ENCODE measurements at places on chromosomes 1 and 21.

- DNase-seq: no peak
Observed at GRCh38 chr1:207025146-207025880, 7.2 kb downstream of the C1orf116 start.

DNA sequence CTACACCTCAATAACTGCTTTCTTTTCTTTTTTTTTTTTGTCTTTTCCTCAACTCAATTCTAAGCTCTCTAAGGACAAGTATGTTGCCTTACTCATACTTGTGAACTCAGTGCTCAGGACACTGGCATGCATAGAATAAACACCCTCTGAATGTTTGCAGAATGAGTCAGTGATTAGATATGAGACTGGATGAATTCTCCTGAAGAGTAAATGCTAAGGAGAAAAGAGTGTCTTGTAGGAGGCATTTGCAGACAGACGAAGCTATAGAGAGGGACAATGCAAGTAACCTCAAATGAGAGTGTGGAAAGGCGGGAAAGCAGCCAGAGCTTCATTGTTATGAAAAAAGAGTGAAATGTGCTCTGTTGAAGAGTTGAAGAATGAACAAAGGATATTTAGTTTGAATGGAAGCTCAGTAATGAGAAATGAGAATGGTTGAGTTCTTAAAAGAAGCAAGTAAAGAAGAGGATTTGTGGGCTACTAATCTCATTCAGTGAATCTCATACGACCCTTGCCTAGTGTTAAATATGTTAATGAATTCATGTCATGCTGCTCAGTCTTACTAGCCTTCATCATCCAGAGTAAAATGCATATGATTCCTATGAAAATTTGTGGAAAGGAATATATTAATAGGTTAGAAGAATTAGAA lies 166.1 kb upstream of the DPYD start:
- peak; percentile 86 for DNase-seq

DNA sequence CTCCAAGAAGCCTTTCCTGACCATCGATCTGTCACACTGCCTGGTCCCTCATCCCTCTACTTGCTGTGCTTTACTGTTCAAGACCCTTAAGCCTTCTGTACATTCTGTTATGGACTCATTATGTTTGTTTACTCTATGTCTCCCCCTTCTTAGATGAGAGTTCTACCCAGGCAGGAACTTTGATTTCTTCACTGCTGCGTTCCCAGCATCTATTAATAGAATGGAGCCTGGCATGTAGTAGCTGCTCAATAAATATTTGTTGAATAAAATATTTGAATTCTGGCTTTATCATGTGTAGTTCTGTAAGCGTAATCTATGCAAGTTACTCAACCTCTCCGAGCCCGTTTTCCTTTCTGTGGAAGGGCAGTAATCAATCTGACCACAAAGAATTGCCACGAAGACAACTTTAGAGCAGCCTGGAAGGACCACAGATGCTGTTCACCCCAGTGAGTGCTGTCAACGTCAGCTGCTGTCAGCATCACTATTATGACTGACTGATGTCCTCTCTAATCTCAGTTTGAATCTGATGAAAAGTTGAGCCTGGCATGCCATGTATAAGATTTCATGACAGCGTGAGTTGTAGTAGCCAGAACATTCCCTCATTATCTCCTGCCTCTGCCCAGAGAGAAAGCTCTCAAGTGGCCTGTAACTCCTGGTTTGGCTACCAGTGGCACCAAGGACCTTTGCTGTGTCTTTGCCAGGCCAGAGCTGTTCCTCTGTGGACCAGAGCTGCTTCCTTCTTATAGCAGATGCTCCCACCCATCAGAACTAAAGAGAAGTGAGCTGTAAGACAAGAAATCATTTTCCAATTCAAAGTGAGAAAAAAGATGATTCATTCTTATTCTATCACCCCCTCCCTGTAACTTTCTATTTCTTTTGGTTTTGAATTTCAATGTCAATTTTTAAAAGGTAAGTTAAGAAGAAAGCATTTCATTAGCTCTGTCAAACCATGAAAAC lies 94.5 kb downstream of the PRDM2 start:
- no peak for DNase-seq

- no peak for DNase-seq
Observed at GRCh38 chr1:6345009-6345408, 48.6 kb downstream of the ACOT7 start.

DNA sequence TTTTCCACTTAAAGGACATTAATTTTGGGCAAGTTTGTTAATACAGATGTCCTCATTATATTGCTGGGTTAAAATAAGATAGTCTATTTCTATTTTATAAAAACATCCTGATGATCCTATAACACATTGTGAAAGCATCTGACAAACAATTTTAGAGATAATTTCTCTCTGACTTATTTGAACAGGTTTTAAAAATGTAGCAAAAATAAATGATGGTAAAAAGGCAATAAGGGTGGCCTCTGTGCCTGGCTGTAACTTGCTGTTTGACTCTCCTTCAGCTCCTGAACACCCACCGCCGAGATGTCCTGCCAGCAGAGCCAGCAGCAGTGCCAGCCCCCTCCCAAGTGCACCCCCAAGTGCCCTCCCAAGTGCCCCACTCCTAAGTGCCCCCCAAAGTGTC lies at the start of gene LCE1A:
TSS of gene LCE1A (plus strand) at position 301 of the 400 bp plus-strand sequence. CDS start at position 301, 0 bp downstream.
- DNase-seq: no peak

DNA sequence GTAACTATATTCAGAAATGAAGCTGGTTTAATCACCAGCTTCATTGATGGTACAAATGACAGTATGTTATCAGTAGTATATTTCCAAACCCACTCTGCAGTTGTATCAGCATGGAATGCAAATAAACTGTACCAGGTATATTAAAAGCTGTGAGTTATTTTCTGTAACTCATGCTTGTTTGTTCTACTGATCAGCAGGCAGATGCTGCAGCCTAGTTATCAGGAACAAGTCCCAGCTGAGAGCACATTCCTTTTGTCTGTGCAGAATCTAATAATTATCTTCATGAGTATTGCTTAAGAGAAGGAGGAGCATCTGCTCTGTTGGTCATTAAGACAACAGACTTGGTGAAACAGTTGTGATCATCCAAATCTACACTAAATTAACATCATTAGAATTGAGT lies 1331.1 kb downstream of the MRPL39 start:
- DNase-seq: no peak

- no peak for DNase-seq
Observed at GRCh38 chr21:16713331-16714117, 799.3 kb upstream of the CXADR start.

DNA sequence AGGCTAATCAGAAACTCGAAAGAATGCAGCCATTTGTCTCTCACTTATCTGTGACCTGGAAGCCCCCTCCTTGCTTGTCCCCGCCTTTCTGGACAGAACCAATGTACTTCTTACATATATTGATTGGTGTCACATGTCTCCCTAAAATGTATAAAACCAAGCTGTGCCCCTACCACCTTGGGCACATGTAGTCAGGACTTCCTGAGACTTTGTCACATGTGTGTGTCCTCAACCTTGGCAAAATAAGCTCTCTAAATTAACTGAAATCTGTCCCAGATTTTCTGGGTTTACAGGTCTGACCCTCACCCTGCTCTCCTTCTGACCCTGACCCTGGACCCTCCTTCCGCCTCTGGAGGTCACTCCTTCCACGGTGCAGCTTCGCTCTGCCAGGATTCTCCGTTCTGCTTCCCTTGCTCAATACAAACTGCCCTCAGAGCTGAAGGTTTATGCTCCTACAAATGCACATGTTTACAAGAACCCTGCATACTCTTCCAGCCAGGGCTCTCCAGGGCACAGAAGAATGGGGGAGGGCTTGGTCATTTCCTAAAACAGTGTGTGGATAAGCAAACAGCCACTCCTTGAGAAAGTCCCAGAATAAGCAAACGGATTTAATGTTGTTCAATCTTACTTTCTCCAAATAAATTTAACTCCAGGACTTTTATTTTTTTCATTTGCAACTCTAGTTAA lies 160.5 kb downstream of the ACTL8 start:
- no peak for DNase-seq

- no peak for DNase-seq
Observed at GRCh38 chr1:3483801-3484444, 29.5 kb downstream of the ARHGEF16 start.

DNA sequence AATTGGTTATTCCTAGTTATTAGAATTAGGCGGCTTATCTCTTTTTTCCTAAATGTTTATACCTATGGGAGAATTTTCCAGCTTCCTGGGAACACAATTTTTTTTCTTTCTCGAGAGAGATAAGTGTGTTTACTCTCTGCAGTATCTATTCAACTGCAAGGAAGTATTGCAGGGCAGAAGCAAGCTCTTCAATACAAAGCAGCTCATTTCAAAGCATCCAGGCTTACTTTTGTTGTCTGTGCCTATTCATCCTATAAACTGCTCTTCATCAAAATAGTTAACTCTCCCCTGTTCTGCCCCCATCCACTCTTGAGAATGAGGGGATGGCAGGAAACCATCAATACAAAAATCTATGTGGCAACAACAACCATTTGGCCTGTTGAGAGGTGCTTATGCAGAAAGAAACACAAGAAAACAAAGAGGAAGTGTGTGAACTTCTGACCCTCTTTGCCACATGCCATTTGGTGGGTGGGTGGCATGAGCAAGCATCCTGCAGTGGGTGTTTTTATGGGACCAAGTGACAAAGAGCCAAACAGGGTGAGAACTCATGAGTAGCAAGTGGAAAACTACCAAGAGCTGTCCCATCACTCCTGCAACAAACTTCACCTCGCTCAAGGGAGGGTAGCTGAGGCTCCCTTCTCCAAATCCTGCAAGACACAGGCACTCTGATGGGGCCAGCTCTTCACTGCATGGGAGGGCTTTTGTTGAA lies 50.6 kb upstream of the MRPS6 start:
- no peak for DNase-seq

DNA sequence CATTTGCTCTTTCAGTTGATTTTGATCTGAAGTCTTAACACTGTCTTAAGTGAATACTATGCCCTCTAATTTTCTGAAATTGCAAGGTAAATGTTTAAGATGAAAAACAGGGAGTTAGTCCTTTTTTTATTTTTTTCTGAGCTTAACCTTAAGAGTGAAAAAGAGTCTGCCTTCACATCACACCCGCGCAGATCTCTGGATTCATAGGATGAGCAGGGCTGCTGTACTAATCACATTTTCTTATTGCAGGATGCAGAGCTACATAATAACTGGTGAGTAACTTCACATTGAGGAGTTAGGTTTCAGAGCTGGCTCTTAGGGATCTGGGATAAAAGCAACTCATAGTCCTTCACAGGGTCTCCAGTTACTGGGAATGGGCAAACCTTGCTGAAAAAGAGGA lies 188.7 kb upstream of the ATP1B1 start:
- DNase-seq: no peak

DNA sequence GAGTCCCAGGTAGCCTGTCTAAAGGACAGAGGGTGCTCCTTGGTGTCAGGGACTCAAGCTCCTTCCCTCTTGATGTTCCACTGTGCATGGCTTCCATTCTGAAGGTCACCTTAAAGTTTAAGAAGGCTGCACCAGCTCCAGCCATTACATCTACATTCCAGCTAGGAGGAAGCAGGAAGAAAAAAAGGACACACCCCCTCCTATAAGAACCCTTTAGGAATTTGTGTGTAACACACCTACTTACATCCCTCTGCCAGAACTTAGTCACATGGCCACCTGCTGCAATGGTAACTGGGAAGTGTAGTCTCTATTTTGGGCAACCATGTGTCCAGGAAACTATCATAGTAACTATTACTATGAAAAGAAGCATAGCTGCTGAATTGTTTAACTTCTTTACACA lies 161.6 kb upstream of the KLHDC7A start:
- no peak for DNase-seq

GRCh38 chr1:169321539-169321938 lies 46.1 kb downstream of the NME7 start:
- DNase-seq: no peak

DNA sequence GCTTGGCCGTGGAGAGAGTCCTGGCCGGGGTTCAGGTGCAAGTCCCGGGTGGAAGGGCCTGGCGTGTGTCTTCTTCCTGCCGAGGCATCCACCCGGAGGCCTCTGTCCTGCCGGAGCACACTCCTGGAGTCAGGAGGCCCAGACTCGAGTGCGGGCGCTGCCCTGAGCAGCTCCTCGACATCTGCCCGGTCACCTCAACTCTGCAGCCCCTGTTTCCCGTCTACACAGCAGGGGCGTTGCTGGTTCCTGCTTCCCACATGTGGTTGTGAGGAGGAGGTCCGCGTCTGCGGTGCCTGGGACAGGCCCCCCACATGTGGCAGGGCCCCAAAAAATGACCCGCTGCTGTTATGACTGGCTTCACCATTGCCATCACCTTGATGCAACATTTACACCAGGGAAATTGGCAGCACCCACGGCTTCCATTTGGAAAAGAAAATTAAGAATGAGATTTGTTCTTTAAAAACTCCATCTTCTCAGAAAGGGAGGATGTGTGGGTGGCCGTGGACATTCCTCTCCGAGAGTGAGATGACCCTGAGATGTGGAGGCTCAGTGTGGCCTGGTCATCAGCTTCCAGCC lies 169.8 kb downstream of the PRDM16 start:
- no peak for DNase-seq

- DNase-seq: no peak
Observed at GRCh38 chr1:54813485-54814125, 12.5 kb upstream of the TTC22 start.

DNA sequence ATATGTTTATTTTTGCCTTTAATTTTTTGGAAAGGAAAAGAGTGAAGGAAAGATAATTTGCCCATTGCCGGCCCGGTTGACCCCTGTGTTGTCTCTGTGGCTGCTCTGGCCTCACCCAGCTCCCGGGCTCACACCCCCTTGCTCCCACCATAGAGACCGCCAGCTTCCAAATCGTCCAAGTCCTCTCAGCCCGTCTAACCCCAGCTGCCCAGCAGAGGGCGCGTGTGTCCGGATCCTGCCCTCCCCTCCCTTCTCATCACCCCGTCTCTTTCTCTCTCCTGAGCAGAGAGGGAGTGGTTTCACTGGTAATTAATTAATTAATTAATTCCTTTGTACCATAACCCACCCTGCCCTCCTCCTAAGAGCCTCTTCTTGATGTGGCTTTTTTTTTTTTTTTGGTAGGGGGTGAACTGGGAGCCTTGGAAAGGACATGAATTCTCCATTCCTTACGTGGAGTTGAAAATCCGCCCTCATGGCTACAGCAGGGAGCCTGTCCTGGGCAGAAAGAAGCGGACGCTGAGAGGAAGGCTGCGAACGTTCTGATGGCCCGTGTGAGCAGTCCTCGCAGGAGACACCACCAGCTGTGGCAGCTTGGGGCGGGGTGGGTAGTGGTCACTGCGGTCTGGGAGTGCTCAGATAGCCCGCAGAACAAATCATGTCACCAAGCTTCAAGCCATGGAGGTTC lies 45.9 kb downstream of the KIAA0040 start:
- DNase-seq: no peak

DNA sequence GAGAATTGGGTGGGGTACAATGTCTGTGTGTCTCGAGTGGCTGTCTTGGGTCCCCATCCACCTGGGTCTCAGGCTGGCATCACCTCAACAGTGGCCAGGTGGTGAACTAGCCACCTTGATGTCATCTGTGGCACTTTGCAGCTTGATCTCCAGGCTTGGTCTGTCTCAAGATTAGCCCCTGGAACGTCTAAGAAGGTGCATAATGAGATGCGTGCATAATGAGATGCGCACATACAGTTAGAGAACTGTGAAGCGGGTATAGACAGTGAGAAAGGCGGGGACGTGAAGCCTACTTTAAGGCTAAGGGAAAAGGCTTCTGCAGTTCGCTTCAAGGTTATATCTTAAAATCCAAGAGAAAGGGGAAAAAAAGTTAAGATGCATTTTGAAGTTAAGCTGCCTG lies 98.7 kb downstream of the WDR4 start:
- DNase-seq: no peak

All from fibroblast of the conjunctiva (primary cell).